ENCODE measurements at places on chromosomes 1 and 21.

DNA sequence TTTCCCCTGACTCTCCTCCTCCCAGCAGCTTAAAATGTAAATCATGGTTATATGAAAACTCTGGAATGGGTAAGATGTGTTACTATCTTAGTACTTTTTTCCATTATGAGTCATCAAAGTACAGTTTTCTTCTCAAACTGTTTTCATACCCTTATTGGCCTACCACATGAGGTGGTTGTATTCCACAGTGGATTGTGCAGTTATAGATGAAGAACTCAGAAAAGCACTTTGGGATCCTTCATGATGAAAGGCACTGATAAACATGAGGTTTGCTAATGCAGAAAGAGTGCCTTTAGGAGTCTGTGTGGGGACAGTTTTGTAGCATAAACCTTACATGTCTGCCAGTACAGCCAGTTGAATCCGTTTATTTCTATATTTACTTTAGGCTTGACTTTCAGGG, 32.0 kb upstream of the MYOCOS start:
- no peak for DNase-seq

DNA sequence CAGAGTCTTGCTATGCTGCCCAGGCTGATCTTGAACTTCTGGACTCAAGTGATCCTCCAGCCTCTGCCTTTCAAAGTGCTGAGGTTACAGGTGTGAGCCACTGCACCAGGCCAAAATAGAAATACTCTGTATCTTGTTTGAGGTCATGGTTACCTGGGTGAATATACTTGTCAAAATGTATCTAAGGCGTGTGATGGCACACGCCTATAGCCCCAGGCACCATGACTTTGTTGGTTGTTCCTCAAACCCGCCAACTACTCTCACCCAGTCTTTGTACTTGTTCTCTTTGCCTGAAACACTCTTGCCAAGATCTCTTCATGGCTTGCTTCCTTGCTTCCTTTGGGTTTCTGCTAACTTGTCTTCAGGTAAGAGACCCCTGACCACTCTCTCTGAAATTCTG, 38.0 kb upstream of the RGS5 start:
- DNase-seq, result no peak

DNA sequence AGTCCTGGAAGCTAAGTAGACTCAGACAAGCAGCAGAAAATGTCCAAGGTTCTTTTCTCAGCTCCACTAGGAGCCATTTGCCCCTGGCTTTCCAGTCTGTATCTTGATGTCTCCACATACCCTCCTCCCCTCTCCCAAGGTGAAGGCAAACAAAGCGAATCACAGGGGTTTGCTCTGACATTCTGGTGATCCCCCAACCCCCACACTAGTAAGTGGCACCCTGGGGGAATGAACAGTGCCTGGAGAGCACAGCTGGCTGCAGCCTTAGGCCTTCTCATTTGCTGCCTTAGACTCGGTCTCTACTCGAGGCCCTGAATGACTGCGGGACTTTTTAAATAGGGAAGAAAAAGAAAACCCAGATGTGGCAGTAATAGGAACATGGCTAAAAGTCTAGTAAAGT, 15.3 kb downstream of the ERI3 start:
- no peak for DNase-seq

DNA sequence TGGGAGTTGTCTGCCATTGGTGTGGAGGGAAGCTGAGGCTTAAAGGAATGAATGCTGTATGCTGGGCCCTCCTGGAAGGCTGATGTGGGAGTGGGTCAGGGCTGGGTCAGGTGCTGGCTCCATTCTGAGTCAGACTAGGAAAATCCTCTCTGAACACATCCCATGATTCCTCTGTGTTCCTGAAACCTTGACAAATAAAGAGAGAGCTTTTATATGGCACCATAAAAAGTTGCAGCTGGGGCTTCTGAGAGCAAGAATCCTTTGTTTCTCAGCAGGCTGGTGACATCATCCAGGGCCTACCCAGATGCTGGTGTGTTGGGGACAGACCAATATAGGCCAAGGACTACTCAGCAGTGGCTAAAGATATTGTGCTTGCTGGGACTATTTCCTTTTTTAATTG, 27.8 kb upstream of the NFASC start:
- DNase-seq, result no peak

DNA sequence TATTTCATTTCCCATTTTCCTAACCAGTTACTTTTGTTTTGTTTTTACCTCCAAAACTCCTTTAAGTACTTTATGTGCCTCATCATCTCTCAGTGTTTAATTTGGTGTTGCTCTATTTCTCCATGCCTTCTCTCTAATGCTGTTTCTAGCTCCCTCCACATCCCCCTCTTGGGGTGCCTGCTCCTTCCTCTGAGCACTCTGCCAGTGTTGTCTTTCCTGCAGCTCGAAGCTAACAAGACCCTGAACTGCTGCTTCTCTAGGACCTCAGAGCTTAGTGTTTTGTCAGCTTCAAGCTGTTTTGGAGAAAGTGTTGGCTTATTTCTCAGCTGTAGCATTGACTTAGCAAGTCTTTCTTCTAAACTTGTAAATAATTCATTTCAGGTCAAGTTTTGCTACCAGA, 290.6 kb downstream of the DPYD start:
- DNase-seq, result no peak

- no peak for DNase-seq
These were observed 19.7 kb upstream of the ID3 start for GRCh38 chr1:23578997-23579363.

- DNase-seq, result no peak
These were observed 28.0 kb upstream of the LSS start for GRCh38 chr21:46256501-46256994.

GRCh38 chr1:246012341-246012740, 494.7 kb downstream of the SMYD3 start:
- DNase-seq, result no peak

DNA sequence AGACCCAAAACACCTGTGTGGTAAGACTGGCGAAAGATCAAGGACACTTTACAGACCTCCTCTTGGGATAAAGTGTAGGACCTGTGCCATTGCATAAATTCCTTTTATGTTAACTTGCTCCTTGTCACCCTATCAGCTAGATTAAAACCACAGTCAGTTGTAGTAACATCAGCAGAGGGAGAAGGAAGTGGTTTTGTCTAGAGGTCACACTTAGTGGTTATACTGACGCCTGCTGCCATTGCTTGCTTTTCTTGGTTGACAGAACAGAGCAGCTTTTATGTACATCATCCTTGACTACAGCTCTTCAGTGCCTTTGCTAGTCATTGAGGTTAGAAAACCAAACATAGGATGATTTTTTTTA, 101.4 kb downstream of the PBX1 start:
- DNase-seq, result no peak

DNA sequence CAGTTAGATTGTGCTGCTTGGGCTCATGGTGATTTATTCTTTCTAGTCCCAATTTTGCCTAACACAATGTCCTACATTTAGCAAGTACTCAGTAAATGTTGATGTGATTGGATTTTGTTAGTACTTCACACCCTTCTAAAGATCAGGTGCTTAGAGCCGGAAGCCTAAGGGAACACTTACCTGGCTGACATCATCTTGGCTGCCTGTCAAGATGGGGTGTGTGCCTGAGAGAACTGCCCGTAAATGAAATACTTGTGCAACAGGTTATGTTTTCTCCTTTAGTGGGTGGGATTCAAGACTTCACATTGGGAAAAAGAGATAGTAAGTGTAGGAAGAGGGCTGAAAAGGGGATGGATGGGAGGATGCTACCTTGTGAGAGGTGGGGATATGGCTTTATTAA, 75.5 kb upstream of the MACF1 start:
- no peak for DNase-seq

DNA sequence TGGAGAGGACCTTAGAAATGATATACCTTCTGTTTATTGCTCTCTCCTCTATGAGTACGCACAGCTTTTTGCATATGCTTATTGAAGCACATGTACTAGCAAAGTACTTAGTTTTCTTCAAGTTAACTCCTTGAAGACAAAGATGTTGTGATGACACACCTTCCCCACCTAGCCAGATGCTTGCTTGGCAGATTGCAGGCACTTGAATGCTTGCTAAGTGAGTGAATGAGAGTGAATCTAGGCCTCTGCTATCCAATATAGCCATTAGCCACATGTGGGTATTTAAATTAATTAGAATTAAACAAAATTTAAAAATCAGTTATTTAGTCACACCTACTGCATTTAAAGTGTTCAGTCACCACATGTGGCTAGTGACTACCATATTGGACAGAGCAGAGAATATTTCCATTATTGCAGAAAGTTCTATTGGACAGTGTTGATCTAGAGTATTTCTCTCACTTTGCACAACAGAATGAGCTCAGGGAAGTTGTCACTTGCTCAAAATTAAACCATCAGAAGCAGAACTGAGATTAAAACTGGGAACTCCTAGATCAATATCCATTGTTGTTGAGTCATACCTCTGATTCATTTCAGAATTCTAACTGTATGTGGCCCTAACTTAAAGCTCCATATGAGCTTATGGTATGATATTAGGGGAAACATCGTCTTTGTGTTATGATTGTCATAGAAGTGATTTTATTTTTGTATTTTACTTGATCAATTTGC, 8.6 kb upstream of the EEIG2 start:
- DNase-seq, result no peak

- DNase-seq, result no peak
These were observed 26.3 kb downstream of the ATP2B4 start for GRCh38 chr1:203652724-203653461.

DNA sequence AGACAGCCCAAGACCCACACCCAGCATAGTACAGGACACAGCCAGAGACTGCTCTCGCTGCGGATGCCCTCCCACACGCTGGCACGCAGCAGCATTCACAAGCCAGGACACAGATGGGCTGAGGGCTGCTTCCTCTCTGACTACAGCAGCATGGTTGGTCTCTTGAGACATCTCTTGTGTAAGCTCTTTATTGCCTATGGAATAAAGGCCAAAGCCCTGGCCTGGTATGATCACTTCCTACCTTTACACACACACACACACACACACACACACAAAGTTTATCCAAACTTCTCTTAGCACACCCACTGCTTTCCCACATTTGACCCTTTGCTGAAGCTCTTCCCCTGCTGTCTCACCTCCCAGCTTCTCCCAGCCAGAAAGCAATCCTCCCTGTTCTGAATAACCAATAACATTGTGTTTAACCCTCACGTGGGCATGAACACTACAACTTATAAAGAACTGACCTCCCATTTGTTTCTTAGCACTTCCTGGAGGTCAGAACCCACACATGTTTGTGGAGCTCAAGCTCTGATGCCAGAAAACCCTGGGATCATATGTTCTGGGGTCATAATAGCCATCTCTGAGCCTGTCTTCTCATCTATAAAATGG, 1.2 kb upstream of the LUZP1 start:
- no peak for DNase-seq

DNA sequence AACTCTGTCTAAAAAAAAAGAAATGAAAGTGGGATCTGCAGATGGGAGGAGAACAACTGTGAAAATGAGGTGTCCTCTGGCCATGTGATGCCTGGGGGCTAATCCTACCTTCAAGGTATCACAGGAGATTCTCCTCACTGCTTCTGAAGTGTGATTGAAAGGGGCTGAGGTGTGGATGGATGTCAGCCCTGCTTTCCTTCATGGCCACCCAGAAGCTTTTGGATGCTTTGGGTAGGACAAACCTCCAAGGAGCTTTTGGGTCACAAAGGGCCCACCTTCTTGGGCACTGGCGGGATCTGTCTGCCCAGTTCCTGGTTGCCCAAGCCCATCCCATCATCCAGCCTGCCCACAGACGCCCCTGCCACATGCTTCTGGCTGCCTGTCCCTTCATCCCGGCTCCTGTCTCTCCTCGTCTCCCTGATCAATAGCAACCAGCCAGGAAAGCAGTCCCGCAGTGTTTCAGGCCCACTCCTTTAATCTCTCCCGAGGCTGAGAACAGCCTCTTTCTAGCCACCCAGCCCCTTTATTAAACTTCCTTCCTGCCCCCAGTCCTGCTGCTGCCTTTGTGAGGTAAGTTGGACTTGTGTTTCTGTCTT, 87.2 kb downstream of the MAN1C1 start:
- DNase-seq, result no peak

DNA sequence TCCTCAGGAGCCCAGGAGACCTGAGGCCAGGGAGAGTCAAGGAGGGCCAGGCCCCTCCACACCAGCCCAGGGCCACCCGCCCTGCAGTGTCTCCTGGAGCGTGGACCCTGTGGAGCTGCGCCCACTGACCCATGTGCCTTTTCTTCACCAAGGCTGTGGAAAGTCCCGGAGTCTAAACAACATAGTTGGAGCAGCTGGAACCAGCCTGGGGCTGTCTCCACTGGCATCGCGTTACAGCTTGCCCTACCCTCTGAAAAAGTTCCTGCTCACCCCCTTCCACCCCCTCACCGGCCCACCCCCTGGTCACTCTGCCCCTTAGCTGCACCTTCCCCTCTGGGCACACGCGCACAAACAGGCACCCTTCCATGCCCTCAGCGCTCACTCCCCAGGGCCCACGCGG, 18.3 kb downstream of the KCNC4 start:
- no peak for DNase-seq

Data from stimulated activated CD4-positive, alpha-beta T cell treated with anti-CD3 and anti-CD28 coated beads, TNF-alpha, amount 100 ng/mL, for 1 hour (primary cell).